ENCODE measurements at places on chromosomes 2 and 18.

GRCh38 chr2:10646153-10646552, 43.6 kb downstream of the NOL10 start:
- DNase-seq: no peak

DNA sequence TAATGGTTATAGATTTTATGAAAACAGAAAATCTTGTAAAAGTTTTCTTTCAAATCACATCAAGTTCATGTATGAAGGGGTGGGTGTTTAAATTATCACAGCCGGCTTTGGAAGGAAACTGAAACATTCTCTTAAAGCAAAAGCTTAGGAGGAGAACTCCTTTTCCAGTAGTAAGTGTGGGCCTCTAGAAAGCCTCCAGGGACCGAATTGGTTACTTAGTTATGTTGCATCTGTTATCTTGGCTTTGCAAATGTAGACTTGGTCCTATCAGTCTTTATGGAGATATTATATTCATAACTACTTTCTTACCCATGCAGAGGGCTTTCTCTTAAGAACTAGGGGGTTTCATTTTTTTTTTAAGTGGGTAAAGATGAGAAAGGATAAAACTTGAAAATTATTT, 7.4 kb downstream of the NAB1 start:
- DNase-seq: no peak

DNA sequence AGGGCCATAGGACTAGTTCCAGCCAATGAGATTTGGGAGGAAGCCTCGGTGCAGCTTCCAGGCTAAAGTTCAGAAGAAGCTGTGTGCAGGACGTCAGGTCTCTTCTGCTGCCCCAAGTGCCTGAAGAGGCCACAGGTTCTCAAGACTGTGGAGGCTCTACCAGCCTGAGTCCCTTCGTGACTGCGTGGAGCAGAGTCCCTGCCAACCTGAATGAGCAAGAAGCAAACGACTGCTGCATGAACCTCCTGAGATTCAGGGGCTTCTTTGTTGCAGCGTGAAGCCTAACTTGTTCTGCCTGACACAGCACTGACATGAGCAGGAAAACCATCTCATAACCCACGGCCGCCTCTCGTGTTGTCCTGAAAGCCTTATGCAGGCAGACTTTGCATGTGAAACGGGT, 39.7 kb downstream of the TWIST2 start:
- no peak for DNase-seq

DNA sequence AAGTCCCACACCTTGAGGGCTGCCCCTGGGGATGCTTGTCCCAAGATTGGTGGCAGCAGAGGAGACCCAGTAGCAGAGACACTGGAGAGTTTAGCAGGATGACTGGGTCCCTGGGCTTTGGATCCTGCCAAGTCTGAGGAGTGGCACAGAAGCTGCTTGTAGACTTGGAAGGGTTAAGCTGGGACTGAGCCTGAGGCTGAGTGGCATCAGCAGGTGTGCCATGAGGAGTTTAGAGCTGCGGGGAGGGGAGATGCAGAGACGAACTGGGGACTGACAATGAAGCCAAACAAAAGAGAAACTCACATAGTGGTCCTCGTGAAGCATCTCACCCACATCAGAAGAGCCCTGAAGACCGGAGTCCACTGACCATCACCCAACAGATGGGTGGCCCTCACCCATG, 329.7 kb upstream of the KLHL29 start:
- DNase-seq: no peak

DNA sequence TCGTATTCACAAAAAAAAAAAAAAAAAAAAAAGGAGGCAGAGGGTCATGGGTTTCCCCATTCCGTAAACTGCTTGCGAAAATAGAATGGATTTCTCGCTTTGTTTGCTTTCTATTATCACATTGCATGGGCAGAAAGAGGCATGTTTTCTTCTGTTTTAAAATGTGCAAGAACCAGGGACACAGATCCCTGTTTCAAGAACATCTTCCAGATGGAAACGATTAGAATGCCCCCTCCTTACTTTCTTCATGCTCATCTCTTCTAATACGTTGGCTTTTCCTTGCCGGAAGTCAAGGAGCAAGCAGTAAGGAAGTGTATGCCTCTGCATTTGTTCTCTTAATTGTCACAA, 51.0 kb upstream of the ZNF516 start:
- no peak for DNase-seq

DNA sequence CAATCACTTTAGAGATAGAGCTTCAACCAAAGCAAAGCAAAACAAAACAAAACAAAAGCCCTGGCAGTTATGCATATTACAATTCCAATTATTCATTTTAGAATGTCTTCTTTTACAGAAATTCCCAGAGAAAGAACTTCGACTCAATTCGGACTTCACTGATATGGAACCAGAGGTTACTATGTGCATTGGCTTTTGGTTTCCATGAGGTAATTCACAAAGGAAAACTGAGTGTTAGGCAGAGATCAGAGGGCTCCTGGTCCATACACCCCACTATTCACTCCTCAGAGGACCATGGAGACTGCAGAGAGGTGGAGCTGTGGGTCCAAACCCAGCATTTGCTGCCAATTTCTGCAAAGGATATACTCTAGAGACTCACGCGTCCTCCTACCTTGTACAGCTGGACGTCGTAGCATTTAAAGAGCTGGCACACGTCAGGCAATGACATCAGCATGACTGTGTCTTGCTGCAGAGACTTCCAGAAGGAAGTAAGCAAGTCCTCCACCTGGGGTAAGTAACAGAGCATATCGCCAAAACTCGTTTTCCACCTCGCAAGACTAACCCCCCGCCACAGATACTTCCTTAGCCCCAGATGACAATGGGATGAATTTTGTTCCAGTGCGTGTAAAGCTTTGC, 31.3 kb upstream of the CREG2 start:
- DNase-seq: no peak

DNA sequence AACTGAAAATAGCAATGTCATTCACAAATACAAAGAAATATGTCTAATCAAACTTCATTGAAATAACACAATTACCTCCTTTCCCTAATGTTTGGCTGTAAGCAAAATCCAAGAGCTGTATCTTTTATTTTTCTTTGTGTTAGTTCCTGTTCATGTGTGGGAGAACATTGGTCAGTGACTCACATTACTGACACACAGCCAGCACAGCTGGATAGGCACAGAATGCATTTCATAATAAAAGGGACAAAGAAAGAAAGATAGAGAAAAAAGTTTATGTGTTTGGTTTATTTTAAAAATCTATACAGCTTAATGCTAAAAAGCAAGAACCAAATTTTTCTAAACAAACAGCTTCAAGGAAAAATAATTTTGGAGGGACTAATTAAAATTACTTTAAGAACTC, 185.6 kb upstream of the COL3A1 start:
- no peak for DNase-seq

DNA sequence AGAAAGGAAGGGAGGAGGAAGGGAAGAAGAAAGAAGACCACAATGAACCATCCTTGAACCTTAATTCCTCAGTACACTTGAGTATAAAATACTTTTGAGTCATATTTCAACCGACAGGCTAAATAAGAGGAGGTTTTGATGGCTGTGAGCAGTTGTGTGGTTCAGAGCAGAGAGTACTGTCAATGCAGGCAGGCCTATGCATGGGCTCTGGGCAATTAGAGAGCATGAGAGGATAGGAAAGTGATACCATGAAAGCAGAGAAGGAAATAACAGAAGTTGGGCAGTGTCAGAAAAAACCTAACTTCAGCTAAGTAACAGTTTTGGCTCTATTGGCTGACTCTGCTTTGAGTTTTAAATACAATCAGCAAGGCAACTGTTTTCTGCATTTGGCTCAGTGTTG, 123.6 kb upstream of the STK17B start:
- DNase-seq: no peak

DNA sequence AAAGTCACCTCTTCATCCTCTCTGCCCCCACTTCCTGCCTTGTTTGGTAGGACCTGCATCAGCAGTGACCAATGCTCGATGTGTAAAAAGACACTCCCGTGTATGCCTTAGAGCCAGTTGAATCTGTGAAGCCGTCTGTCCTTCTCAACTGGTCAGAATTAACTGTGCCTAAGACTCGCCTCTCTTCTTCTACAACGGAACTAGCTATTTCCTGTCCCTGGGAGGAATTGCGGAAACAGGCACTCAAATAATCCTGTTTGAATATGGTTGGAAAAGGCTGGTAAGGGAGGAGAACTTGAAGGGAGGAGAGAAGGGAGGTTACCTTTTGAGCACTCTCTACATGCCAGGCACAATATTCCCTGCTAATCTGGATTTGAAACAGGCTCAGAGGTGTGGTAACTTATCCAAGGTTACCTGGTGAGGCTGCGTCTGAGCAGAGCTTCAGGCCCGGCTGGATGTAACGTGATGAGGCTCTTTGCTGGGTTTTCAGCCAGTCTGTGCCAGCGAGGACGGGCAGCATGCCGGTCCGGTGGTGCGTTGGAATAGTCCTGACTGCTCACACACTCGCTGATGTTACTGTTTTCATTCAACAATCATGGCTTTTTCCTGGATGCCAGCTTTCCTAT, 127.0 kb downstream of the FAM168B start:
- no peak for DNase-seq

DNA sequence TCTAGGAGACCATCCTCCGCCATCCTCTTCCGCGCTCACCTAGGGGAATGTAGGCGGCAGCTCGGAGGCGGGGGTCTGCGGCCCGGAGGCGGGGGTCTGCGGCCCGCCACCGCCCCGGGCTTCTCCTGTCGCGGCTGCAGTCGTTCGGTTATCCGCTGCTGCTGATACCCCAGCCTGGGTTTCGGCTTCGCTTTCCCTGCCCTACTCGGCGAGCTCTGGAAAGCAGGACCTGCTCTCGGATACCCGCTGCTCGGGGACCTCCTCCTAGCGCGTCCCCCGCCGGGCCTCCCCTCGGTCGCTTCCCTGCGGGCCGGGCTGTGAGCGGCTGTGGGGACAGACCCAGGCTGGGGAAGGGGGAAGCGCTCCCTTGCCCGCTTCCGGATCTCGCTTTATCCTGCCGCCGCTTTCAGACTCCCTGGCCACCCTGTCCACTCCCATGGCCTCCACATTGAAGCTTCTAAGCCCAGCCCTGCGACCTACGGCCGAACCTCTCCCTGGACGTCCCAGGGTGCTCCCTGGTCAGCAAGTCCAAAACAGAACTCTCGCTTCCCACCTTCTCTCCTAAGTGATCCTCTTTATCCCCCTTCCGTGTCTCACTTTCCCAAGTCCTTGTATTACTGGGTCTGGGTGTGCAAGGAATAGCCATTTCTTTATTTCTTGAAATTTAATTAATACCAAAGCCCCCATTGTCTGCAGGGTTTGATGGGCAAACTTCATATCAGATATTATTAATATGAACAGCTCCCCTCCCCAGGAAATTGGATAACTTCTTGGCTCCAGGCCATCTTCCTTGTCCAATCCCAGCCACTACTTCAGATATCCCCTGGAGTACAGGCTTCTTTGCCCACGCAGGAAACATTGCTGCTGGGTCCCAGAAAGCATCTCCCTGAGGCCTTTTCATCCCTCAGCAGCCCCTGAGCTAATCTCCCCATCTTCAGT, 769 bp downstream of the FKBP1B start:
- DNase-seq: no peak

- no peak for DNase-seq
Observed at GRCh38 chr2:42001711-42002201, 46.1 kb upstream of the PKDCC start.

DNA sequence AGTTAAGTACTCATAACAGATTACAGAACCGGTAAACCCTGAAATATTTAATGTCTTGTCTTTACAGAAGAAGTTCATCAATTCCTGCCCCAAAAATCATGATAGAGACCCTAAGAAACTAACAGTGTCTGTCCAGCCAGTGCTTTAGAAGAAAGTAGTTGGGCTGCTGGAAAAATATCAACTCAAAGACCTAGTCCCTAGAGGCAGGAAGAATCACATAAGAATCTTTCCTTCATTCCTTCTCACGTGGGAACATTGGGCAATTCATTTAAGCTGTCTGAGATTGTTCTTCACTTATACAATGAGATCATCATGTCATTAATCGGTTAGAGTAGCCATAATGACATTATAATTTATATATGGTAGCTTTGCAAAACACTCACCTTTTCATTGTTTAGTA, 156.4 kb downstream of the CCBE1 start:
- no peak for DNase-seq

- DNase-seq: no peak
Observed at GRCh38 chr2:130726614-130727180, 2.2 kb upstream of the GPR148 start.

DNA sequence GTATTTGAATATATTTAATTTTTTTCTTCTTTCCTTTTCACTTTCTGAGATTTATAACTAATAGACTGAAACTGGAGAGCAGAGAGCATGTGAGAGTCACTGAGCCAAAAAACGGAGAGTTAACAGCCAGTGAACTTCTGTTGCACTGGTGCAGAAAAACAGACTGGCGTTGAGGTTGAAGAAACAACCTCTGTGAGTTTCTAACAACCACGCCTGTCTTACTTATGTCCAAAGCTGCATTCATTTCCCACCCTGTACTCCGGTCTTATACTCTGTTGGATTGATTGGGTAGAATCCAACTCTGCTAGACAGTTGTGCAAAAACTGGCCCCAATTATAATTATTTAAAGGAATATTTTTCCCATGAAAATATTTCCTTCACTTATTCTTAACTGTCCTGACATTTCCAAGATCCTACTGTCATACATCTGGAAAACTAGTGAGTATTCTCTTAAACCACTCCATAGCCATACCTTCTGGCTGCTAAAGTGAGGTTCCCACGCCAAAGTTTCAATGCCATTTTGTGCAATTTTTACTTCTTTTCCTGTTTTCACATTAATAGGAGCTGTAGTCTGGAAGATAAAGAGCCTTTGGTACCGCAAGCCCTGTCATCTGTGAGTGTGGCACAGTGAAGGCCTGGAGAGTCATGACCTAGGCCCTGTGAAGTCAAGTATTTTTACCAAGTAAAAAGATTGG, 9.4 kb downstream of the CYP1B1 start:
- DNase-seq: no peak

- no peak for DNase-seq
Observed at GRCh38 chr2:150479075-150479915, 8.2 kb downstream of the RND3 start.

GRCh38 chr2:16482460-16482859, 183.2 kb downstream of the CYRIA start:
- DNase-seq: no peak

DNA sequence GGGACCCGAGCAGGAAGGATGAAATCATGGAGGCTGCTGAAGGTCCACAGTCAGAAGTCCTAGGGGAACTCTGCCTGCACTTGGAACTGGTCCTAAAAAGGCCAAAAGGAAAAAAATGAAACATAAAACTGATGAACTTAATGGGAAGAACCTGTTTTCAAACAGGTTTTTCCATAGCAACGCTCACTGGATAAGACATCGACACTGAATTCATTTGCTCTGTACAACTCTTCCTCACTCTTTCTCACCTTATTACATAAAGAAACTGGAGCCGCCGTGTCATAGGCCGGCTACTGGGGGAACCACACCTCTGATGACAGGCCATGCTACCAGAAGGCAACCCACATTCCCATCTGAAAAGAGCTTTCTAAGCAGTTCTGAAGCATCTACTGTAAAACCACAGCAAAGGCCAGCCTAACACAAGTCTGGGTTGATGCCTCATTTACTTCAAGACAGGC, 83.6 kb downstream of the FARSB start:
- DNase-seq: no peak

Measured in H54 (cell line).